ENCODE measurements at places on chromosomes 7 and 10. TPM values are rescaled to one million over a fixed set of nuclear protein-coding genes. Genes with fewer than 3 reads are reported as not detected.

DNA sequence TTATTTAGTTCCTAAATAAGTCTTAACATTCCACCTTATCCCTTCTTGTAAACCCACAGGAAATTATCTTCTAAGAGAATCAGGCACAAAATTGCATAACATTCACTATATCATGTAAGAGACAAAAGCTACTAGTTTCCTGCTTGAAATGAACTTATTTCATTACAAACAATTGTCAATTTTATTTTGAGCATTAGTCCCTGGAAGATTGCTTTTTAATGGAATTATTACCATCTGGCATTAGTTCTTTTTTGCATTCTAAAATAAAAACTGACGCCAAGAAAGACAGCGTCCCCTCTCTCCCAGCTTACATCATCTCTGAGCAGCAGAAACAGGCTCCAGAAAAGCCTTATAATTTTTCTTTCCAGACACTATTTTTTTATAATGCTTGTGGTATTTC lies 121.8 kb downstream of the NOC3L start:
- H3K27ac ChIP-seq: no peak overlapping the region
- no peak for DNase-seq
- H3K4me3 ChIP-seq: no peak overlapping the region
- H3K36me3 ChIP-seq: no peaks in the 10 kb centered on the region
- no peaks in the 10 kb centered on the region for H3K27me3 ChIP-seq

DNA sequence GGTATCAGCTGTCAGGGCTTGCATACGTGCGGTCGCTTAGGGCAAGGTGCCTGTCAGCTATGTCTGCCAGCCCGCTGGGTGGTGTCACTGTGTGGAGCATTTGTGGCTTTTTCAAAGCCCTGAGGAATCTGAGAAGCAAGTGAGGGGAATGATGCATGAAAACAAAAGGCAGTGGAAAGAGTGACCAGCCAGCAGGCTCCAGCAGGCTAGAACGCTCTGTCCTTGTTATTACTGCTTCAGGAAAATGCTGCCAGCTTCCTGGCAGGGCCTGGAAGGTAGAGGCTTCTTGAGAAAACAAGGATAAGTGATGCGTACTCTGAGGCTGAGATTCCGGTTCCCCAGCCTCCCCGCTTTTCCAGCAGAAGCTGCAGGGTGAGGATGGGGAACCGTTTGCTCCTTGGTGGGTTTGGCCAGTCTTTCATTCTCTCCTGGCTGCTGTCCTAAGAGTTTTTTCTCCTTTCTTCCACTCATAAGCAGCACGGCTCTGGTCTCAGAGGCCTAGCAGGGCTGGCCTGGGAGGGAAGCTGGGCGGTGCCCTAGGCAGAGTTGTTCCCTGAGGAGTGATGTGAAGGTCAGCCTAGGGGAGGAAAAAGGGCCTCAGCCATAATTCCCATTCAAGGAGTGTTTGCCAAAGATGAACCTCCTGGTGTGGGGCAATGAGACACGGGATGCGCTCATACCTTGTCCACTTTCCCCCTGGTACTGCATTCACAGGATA lies 42.8 kb upstream of the MKLN1 start:
- H3K27me3 ChIP-seq: no peaks in the 10 kb centered on the region
- DNase-seq: peak; percentile 59

DNA sequence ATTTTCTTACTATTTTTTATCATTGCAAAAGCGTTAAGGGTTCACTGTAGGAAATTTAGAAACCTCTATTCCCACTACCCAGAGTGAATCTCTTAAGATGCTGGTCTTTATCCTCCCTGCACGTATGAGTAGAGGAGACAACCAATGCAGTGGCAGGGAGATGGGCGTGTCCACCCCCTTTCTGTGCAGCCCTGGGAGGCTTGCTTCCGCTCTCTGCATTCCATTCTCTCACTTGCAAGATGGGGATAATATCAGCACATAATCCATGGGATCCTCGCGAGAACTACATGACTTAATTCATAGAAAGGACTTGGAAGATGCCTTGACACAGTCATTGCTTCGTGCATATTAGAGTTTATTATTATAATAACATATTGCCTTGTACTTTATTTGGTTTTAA lies 196.2 kb downstream of the KLF6 start:
- H3K27me3 ChIP-seq: no peaks in the 10 kb centered on the region
- no peak for DNase-seq
- H3K4me1 ChIP-seq: no peaks in the 10 kb centered on the region
- H3K4me3 ChIP-seq: no peak overlapping the region
- H3K27ac ChIP-seq: no peak overlapping the region
- H3K36me3 ChIP-seq: no peaks in the 10 kb centered on the region

The GRID2IP gene
- 0.46 TPM for total RNA-seq

The TES gene
- 94.0 TPM for total RNA-seq

- H3K36me3 ChIP-seq: peaks cover 27% of the 10 kb centered on the region
- peak overlapping the region; percentile 79 for H3K4me3 ChIP-seq
- peak overlapping the region; percentile 82 for H3K27ac ChIP-seq
- H3K27me3 ChIP-seq: no peaks in the 10 kb centered on the region
- DNase-seq: no peak
- peaks cover 19% of the 10 kb centered on the region for H3K4me1 ChIP-seq
These were observed 558 bp downstream of the TCTN3 start for GRCh38 chr10:95693071-95693667.

GRCh38 chr7:48421357-48421756 lies 250.1 kb downstream of the ABCA13 start:
- no peaks in the 10 kb centered on the region for H3K4me1 ChIP-seq
- H3K4me3 ChIP-seq: no peak overlapping the region
- no peak overlapping the region for H3K27ac ChIP-seq
- H3K27me3 ChIP-seq: no peaks in the 10 kb centered on the region
- no peaks in the 10 kb centered on the region for H3K36me3 ChIP-seq

DNA sequence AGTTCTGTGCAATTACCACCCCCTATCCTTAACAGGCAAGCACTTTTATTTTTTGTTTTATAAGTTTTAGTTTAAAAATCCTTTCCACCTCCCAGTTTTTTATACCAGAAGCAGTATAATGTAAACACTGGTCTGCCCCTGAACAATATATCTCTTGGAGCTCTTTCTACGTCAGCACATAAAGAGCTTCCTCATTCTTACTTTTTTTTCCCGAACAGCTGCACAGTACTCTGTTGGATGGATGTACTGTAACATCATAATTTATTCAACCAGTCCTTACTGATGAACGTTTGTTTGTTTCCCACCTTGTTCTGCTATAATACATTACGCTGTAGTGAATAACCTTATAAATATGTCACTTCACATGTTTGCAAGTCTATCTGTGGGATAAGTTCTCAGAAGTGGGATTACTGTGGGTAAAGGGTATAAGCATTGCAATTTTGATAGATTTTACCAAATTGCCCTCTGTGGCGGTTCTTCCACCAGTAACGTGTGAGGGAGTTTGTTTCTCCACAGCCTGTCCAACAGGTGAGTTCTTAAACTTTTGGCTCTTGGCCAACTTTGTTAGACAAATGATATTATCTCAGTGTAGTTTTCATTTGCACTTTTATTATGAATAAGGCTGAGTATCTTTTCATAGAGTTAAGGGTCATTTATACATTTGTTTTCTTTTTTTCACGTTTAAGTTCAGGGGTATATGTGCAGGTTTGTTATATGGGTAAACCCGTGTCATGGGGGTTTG lies 32.8 kb downstream of the ADRA2A start:
- H3K4me1 ChIP-seq: no peaks in the 10 kb centered on the region
- no peaks in the 10 kb centered on the region for H3K36me3 ChIP-seq
- no peak overlapping the region for H3K27ac ChIP-seq
- H3K4me3 ChIP-seq: no peak overlapping the region

- H3K4me3 ChIP-seq: no peak overlapping the region
- no peaks in the 10 kb centered on the region for H3K36me3 ChIP-seq
- H3K4me1 ChIP-seq: no peaks in the 10 kb centered on the region
- no peak overlapping the region for H3K27ac ChIP-seq
- DNase-seq: no peak
- no peaks in the 10 kb centered on the region for H3K27me3 ChIP-seq
These were observed 54.0 kb upstream of the SLC26A5 start for GRCh38 chr7:103499976-103500375.

All from upper lobe of right lung (tissue), 1 donor.